Activated CD4-positive, alpha-beta memory T cell treated with anti-CD3 and anti-CD28 coated beads for 36 hours (primary cell): ENCODE measurements at places on chromosomes 2 and 18. TPM values are rescaled to one million over a fixed set of nuclear protein-coding genes. Genes with fewer than 3 reads are reported as not detected.

DNA sequence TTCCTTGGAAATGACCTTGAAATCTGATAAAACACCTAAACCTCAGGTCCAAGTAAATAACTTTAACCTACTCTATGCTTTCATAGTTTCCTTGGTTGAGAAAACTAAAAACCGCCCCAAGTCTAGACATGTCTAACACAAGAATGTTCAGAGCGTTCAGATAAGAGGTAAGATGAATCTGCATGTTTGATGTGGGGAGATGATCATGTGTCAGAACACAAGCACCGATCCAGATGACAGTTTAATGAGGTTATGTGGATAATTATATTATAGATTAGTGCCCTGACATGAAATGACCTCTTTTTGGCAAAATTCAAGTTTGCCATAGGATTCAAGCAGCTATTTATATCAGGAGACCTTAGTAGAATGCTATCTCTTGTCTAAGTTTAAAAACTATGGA lies 729.8 kb upstream of the SOX11 start:
- DNase-seq, result no peak
- no peak overlapping the region for H3K27ac ChIP-seq
- H3K4me1 ChIP-seq, result no peaks in the 10 kb centered on the region
- H3K36me3 ChIP-seq, result no peaks in the 10 kb centered on the region
- no peak overlapping the region for H3K4me3 ChIP-seq
- no peaks in the 10 kb centered on the region for H3K27me3 ChIP-seq

CRYBA2 gene
- not detected for total RNA-seq

DNA sequence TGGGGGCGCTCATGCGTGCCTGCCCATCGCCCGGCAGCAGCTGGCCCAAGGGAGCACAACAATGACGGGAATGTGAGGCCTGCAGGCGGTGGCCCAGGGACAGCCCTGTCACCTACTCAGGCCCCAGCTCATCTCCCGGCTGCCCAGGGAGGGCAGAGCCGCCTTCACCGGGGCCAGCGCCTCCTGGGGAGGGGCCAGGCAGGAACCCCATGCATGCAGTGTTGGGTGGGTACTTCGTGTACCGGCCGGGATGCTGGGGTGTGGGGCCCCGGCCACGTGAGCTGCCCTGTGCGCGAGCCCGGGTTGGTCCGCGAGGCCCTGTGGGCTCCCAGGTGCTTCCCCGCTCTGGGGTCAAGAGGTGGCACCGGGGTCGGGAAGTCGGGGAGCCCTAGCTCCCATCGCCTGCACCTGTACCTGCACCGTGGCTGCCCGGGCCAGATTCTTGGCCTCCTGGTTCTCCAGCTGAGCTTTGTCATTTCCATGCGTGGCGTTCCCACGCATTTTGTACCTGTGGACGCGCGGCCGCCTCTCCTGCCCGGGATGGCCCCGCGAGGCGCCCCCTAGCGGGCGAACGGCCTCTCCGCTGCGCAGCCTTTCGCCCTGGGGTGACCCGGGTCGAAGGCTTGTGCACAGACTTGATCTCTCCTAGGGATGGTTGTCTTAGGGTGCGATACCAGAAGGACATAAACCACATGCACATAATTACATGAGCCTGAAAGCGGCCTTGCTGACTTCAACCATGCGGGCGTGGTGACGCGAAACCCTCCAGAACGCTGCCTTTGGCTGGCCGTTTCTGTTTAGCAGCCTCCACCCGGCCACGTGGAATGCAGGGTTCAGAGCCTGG lies 950 bp downstream of the KLHL30 start:
- DNase-seq, result peak; percentile 42
- no peaks in the 10 kb centered on the region for H3K27me3 ChIP-seq
- peaks cover 5% of the 10 kb centered on the region for H3K4me1 ChIP-seq

DNA sequence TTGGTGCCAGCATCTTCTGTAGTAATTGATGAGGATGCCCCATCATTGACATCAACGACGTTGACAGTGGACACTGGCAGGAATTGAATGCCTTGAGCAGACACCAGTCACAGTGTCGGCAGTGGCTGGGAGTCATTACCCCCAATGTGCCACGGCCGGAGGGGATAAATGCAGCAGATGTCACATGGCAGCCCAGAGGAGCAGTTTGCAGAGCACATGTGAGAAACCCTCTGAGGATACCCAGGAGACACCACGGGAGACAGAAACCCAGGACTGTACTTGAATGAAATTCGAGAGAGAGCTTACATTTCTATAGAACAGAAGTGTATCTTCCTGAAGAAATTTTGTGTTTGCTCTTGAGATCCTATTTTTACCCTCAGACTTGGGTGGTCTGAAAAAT lies 409.1 kb upstream of the TNP1 start:
- H3K27me3 ChIP-seq, result peaks cover 10% of the 10 kb centered on the region
- H3K4me3 ChIP-seq, result no peak overlapping the region
- no peak overlapping the region for H3K27ac ChIP-seq
- H3K4me1 ChIP-seq, result no peaks in the 10 kb centered on the region
- no peak for DNase-seq

GRCh38 chr2:18456026-18456425 lies 104.4 kb downstream of the RDH14 start:
- no peaks in the 10 kb centered on the region for H3K36me3 ChIP-seq
- no peaks in the 10 kb centered on the region for H3K4me1 ChIP-seq
- no peak overlapping the region for H3K4me3 ChIP-seq

DNA sequence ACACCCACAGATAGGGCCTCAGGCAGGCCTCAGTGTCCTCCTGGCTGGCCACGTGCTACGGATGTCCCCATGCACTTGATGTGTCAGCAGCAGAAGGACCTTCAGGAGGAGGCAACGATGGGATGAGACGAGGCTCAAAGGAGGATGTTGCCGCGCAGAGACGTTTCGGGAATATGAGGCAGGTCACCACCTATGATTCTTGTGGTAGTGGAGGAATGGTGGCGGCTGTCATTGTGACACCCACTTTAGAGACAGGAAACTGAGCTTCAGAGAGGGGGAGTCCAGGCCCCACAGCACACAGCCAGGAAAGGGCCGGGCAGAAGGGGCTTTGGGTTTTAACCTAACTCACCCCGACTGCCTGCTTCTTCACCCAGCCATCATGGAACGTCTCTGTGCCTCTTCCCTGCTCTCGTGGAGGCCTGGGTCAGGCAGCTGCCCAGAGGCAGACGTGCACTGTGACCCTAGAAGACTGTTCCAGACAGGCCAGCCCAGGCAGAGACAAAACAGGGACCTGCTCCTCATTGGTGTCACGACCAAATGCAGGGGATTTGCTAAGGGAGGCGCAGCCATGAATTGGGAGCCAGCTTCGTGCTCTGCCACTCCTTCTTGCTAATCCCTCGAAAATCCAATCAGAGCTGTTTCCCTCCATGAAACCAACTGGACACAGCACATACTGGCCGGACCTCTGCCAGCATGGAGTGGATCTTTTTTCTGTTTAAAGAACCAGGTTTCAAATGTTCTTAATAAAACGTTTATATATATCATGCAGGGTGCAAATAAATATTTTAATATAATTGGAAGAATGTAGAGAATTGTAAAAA lies 169.2 kb downstream of the ASB1 start:
- no peaks in the 10 kb centered on the region for H3K4me1 ChIP-seq
- DNase-seq, result no peak
- peaks cover 8% of the 10 kb centered on the region for H3K27me3 ChIP-seq

DNA sequence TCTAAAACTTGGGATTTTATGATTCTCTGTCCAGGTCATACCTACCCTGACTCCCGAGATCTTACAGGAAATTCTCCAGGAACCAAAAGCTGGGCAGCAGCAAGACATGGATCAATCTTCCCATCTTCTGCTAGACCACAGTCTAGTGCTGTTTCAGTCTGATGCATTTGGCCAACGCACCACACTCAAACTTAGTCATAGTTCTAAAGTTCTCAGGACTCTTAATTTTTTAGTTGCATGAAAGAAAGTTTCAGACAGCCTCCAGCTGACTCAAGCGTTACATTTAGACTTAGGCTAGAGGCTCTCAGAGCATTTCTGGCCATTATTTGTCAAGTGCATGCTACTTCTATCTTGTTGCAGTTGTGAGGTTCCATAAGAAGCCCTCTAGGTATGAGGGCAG lies 230.1 kb upstream of the CCDC150 start:
- H3K4me1 ChIP-seq, result no peaks in the 10 kb centered on the region
- H3K27me3 ChIP-seq, result peaks cover 3% of the 10 kb centered on the region
- no peak for DNase-seq
- no peak overlapping the region for H3K4me3 ChIP-seq
- H3K27ac ChIP-seq, result no peak overlapping the region

DNA sequence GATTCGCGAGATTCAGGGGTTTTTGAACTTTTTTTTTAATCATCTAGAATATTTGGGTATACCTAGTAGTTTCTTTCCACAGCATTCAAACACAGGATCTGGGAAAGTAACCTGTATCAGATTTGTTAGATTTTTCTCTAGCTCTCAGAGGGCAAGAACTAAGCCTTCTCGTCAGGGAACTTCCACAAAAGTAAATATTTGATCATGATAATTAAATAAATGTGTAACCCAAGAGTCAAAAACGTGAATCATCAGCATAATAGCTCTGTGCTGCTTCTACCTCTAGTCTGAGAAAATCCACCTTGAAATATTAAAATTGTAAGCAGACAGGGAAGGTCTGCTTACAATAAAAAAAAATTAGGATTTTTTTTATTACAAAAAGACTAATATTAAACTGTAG lies 225.7 kb upstream of the SPOPL start:
- H3K4me3 ChIP-seq, result no peak overlapping the region
- H3K4me1 ChIP-seq, result no peaks in the 10 kb centered on the region
- no peak for DNase-seq
- H3K36me3 ChIP-seq, result no peaks in the 10 kb centered on the region
- H3K27me3 ChIP-seq, result no peaks in the 10 kb centered on the region

DNA sequence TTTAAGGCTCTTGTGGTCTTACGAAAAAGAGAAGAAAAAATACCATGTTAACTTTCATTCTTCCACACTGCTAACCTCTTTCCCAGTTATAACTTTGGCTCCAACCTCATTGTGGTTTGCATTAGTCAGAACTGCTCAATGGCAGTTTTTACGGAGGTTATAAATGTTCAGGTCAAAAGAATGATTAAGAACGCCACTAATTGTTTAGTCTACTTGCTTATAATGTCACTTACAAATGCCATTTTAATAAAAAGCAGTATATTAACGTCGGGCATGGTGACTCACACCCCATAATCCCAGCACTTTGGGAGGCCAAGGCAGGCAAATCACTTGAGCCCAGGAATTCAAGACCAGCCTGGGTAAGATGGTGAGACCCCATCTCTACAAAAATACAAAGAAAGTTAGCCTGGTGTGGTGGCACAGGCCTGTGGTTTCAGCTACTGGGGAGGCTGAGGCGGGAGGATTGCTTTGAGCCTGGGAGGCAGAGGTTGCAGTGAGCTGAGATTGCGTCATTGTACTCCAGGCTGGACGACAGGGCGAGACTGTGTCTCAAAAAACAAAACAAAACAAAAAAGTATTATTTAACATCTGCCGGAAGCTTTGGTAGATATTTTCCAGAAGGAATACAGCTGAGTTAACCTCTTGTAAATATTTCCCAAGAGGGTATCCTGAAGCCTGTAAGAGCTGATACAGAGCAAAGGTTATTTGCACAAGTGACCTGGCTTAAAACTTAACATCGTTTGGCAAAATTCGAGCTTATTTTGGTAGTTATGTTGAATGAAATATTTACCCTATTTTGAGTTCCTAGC lies 5.1 kb downstream of the AGPS start:
- H3K27me3 ChIP-seq, result no peaks in the 10 kb centered on the region
- H3K36me3 ChIP-seq, result peaks cover 5% of the 10 kb centered on the region
- H3K27ac ChIP-seq, result no peak overlapping the region
- H3K4me1 ChIP-seq, result peaks cover 70% of the 10 kb centered on the region

- DNase-seq, result no peak
- H3K36me3 ChIP-seq, result no peaks in the 10 kb centered on the region
- H3K4me1 ChIP-seq, result no peaks in the 10 kb centered on the region
- peaks cover 10% of the 10 kb centered on the region for H3K27me3 ChIP-seq
These were observed 206.2 kb downstream of the RPIA start for GRCh38 chr2:88897715-88898114.

DNA sequence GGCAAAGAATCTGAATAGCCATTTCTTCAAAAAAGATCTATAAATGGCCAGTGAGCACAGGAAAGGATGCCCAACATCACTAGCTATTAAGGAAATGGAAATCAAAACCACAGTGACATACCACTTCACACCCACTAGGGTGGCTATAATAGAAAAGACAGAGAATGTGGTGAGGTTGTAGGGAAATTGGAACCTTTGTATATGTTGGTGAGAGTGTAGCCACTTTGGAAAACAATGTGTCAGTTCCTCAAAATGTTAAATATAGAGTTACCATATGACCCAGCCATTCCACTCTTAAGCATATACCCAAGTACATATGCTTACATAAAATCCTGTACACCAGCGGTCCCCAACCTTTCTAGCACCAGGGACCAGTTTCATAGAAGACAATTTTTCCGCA lies 152.8 kb downstream of the SMAD2 start:
- no peak for DNase-seq
- H3K4me3 ChIP-seq, result no peak overlapping the region
- H3K27me3 ChIP-seq, result peaks cover 15% of the 10 kb centered on the region
- no peaks in the 10 kb centered on the region for H3K36me3 ChIP-seq
- no peak overlapping the region for H3K27ac ChIP-seq

DNA sequence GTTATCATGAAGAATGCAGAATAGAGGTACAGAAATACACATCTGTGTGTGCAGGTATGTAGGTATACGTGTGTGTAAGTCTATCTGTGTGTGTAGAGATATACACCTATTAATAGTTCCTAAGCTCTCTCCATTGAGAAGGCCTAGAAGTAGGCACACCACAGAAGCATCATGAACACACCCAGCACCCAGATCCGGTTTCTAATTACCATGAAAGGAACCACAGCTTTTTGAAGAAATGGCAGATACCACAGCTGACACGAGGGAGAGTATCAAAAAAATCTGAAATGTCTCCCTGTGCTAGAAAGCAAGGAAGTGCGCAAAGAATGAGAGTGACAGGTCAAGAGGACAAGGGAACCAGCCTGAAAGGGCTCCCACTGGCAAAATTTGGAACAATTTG lies 27.7 kb upstream of the AP1S3 start:
- H3K27me3 ChIP-seq, result no peaks in the 10 kb centered on the region
- no peak for DNase-seq
- peaks cover 5% of the 10 kb centered on the region for H3K36me3 ChIP-seq
- H3K4me3 ChIP-seq, result no peak overlapping the region
